ENCODE measurements at places on chromosomes 12 and 14.

DNA sequence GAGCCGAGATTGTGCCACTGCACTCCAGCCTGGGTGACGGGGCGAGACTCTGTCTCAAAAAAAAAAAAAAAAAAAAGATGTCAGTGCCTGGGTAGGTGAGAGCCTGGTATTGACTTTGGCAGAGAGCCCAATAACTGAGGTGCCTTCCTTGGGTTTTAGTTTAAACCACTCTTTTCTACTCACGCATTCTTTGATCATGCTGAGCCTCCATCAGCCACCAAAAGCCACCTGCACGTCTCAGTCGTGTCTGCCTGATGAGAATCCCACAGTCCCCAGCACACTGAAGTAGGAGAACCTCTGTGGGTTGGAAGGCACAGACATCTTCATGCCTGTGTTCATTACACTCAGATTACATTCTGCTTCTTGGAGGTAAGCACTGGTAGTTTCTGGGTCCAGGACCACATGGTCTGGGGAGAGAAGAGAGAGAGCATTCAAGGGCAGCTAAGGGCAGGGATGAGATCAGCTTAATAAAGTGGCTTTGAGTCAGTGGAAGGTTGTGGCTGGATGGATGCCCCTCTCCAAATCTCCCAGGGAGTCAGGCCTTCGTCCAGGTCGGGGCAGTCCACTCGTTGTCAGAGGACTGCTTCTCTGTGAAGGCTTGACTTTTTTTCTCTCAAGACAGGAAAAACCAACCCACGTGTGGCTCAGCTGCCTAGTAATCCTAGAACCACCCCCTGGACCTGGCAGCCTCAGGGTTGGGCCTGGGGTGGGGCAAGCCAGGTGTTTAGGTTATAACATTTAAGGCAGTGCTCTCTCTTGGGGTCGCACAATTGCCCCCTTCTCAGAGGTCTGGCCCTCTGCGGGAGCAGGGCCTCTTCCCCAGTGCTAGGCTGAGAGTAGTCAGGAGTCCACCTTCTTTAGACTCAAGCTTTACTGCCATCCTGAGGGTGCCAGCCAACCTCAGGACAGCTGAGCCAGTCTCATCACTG is 32.6 kb upstream of the MAX start:
- DNase-seq, result no peak

DNA sequence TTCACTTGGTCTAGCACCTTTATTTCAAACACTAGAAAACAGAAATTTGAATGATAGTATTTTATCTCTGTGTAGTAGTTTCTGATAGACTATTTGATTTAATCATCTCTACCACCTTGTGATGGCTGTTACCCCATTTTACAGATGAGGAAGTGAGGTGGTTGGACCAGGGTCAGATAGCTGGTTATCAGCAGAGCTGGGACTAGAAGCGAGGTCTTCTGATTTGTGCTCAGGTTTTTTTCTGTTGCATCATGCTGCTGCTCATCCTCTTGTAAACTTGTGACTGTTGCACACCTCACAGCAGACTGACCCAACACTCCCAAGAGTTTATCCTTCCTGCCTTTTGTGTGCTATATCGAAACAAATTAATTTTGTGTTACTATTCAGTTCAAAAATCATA is 10.1 kb upstream of the MANSC4 start:
- no peak for DNase-seq

- DNase-seq, result no peak
Measured at GRCh38 chr12:62621101-62621638, 154.5 kb downstream of the MON2 start.

DNA sequence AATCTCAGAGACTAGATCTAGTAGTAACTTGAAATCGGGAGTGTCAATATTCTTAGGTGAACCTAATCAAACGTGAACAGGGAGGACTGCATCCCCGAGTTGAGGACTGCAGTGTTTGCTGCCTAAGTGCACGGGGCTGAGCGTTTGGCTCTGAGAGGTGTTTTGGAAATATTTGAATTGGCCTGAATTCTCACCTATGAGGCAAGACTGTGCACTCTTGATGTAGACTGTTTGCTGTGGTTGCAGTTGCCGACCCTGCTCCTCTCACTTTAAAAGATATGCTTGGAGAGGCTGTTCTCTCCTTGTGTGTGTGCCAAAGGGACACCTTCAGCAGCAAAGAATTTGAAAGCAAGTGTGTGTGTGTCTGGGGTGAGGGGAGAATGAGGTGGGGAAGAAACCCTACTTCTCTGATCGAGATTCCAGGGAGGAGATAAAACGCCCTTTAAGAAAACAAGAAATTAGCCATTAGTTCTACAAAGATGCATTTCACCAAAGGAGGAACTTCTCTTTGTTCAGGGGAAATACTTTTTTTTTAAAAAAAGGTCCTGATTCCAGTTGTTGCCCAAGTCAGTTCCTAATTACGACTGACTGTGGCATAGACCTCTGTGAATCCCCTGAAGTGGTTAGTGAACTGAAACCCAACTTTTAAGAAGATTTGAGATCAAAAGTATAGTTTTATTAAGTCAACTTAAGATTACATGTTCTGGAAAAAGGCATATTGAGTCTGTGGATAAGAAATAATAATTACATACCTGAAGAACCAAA is 106.6 kb downstream of the DYRK2 start:
- no peak for DNase-seq

DNA sequence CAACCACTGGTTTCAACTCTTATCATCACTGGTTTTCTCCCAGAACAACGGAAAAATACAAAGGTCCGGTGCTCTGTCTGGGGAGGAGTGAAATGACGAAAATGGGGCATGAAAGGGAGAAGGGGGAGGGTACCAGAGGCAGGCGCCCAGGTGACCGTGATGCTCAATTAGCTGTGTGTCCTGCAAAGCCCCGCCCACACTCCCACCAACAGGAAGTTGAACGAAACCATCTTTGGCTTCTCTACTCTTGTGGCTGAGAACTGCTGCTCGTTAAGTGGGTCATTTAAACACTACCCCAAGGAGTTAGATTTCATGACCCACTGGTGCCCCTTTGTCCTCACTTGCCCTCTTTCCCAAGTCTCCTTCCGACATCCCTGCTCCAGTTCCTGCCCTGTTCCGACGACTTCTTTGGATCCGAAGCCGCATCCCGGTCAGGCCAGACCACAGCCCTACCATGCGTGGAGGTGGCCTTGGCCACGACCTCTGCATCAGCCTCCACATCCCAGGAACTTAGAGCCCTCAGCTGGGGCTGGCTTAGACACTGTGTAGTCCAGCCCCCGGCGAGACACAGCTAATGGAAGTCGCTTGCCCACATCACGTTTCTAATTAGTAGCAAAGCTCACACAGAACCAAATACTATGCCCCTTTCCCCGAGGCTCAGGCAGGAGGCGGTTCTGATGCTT is 11.4 kb upstream of the LRTM2 start:
- DNase-seq, result no peak

GRCh38 chr14:59761851-59762250 is 108.7 kb downstream of the RTN1 start:
- no peak for DNase-seq

DNA sequence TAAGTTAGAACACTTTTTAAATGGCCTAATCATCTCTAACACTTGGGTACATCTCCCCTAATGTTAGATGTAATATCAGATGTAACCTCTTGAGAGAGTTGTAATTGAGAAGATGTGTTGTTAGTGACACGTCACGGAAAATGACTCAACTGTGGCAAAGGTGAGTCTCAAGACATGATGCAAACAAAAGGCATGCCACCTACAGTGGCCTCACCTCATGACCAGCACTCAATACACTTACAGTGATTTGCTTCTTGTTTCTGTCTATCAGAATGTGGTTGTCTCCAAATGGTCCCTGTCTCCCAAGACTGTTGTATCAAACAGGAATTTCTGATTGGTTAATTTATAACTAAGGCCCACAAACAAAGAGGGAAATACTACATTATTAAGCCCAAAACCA is 91.2 kb downstream of the SLC25A21 start:
- no peak for DNase-seq

Measured in cardiac fibroblast (primary cell).